Karpas-422 (cell line): ENCODE measurements at places on chromosomes 11 and 22. TPM values are rescaled to one million over a fixed set of nuclear protein-coding genes. Genes with fewer than 3 reads are reported as not detected.

- DNase-seq: no peak
Observed at GRCh38 chr11:116703421-116703820, 69.4 kb downstream of the BUD13 start.

- no peak for DNase-seq
Observed at GRCh38 chr22:43080616-43081015, 8.6 kb downstream of the TTLL1 start.

GRCh38 chr11:34136420-34136819, 31.0 kb downstream of the NAT10 start:
- no peak for DNase-seq

GRCh38 chr11:2360081-2360642, 16.9 kb upstream of the CD81 start:
- DNase-seq: no peak

GRCh38 chr22:50199251-50199721, 1.5 kb upstream of the SELENOO start:
- no peak for DNase-seq

- DNase-seq: no peak
Observed at GRCh38 chr11:103637831-103638230, 398.6 kb upstream of the DDI1 start.

The OR2D2 gene
- 0.36 and 0.71 TPM in 2 replicates for total RNA-seq
